ENCODE measurements at places on chromosomes 4 and X. TPM values are rescaled to one million over a fixed set of nuclear protein-coding genes. Genes with fewer than 3 reads are reported as not detected.

- H3K36me3 ChIP-seq = no peaks in the 10 kb centered on the region
- H3K27ac ChIP-seq = no peak overlapping the region
- no peaks in the 10 kb centered on the region for H3K4me1 ChIP-seq
- no peak overlapping the region for H3K4me3 ChIP-seq
- H3K27me3 ChIP-seq = no peaks in the 10 kb centered on the region
Observed at GRCh38 chr4:186172546-186172945, 18.8 kb upstream of the CYP4V2 start.

DNA sequence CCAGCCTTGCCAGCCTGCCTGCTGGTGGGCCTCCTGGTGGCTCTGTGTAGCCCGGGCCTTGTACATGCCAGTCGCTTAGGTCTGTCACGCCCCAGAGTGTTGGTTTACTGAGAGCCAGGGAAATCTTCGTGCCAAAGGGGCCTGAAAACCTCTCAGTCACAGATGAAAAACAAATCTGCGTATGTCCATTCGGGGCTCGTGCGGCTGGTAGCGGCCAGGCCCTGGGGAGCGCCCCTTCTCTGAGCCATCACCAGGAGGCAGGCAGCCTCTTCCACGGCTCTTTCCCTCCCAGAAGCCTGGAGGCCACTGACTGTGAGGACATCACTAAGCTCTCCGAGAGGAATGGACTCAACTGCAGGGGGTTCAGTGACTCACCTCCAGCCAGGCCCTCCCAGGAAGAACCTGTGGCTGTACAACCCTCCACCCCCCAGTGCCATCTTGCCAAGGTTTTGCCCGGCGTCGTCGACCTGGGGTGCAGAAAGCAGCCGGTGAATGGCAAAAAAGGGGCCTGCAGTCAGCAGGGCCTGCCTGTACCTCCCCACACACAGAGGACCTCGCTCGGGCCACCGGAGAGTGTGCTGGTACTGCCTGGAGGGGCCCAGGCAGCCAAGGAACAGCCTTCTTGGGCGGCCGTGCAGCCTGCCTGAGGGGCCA, 162.2 kb downstream of the BCOR start:
- H3K4me3 ChIP-seq = no peak overlapping the region
- no peaks in the 10 kb centered on the region for H3K4me1 ChIP-seq

DNA sequence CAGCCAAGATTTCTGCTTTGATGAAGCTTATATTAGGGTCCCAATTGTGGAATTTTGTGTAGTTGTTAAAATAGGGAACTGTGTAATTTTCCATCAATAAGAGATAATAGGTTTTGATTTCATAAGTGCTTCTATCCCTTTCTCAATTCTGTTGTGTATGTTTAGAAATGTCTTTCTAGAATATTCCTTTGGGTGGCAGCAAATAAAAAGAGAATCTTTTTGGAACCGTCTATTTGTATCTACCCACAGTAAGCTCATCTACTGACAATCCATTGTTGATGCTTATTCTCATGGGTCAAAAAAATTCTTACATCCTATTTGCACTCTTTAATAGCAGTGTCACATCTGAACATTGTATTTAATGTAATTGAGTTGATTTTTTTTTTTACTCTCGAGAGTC, 61.7 kb downstream of the TMA16 start:
- no peak overlapping the region for H3K27ac ChIP-seq
- H3K4me3 ChIP-seq = no peak overlapping the region
- H3K27me3 ChIP-seq = no peaks in the 10 kb centered on the region
- DNase-seq = no peak
- H3K4me1 ChIP-seq = no peaks in the 10 kb centered on the region

GRCh38 chr4:53586121-53586816, 5.0 kb downstream of the LNX1 start:
- no peaks in the 10 kb centered on the region for H3K36me3 ChIP-seq
- no peak overlapping the region for H3K27ac ChIP-seq
- no peaks in the 10 kb centered on the region for H3K27me3 ChIP-seq
- no peak overlapping the region for H3K4me3 ChIP-seq

DNA sequence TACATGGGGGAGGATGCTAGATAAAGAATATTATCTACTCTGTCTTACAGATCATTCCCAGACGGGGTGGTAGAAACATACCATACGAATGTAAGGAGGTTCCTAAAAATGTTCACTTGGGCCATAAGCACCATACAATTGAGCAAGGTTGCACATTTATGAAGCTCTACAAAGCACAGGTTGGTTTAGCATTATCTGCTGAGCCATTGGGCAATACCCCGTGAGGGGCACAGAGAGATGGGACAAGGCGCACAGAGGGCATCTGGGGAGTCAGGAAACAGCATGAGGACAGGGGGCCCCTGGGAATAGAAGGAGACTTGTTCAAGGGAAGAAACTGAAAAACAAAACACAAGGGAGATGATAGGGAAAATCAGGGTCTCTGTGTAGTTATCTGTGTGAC, 305.3 kb downstream of the TRIML1 start:
- H3K4me1 ChIP-seq = no peaks in the 10 kb centered on the region
- DNase-seq = no peak
- H3K36me3 ChIP-seq = no peaks in the 10 kb centered on the region
- H3K4me3 ChIP-seq = no peak overlapping the region

GRCh38 chrX:148417934-148418333, 82.5 kb upstream of the AFF2 start:
- no peaks in the 10 kb centered on the region for H3K27me3 ChIP-seq
- H3K4me1 ChIP-seq = no peaks in the 10 kb centered on the region
- no peaks in the 10 kb centered on the region for H3K36me3 ChIP-seq
- no peak for DNase-seq
- no peak overlapping the region for H3K27ac ChIP-seq

DNA sequence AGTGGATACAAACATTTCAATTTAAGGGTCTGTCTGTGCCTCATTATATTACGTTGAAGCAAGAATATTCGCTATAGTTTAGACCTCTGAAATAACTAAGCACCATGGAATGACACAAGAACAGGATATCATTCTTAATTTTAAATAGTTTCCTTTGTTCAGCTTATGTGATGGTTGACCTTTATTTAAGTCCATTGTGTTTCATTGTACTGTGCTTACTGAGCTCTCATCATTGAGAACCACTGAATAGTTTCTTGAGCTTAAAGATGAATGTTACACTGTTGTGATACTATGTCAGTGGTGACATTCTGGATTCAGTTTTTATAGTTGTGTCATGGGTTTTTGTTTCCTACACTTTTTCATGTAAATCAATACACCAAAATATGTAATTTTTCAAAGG, 239.3 kb downstream of the RPA4 start:
- no peaks in the 10 kb centered on the region for H3K27me3 ChIP-seq
- no peaks in the 10 kb centered on the region for H3K4me1 ChIP-seq
- no peak for DNase-seq
- H3K36me3 ChIP-seq = no peaks in the 10 kb centered on the region

DNA sequence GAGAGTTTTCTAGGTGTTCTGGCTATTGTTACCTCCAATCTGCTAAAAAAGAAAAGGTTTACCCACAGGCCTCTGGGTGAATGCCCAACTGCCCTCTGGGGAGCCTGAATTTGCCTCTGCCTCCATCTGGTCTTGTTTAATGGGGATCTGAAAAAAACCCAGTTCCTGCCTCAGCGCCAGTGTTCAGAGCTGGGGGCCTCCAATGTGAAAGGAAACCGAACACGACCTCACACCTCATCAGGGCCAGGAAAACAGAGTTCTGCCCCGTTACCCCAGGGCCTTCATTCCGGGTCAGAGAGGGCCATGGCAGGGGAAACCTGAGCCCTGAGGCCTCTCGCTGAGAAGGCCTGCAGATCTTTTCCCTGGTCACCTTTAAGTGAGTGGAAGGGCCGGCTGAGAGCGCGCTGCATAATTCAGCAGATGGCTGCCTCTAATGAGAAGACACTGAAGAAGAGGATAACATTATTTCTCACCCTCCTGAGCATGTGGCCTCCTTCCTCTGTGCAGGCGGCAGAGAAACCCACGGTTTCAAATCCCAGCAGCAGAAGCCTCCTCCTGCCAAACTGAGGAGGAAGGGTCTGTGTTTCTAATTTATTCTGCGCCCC, 6.8 kb downstream of the SEPTIN6 start:
- H3K27me3 ChIP-seq = no peaks in the 10 kb centered on the region
- H3K4me1 ChIP-seq = no peaks in the 10 kb centered on the region
- no peaks in the 10 kb centered on the region for H3K36me3 ChIP-seq

DNA sequence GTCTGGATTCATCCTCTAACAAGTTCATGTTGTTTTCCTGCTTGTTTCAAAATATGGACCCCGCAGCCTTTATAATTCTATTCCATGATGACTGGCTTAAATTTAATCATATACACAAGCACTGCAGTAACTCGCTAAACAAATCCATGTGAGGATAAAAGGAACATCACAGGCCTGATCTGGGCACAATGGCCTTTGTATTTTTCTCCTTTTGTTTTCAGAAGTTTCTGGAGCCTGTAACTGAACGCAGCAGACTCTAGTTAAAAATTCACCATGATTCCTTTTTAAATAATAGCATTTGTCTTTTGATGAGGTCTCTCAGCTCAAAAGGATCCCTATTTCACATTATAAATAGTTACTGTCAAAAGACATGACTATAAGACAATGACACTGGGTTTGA, 30.2 kb upstream of the TMEM184C start:
- H3K27ac ChIP-seq = no peak overlapping the region
- H3K27me3 ChIP-seq = no peaks in the 10 kb centered on the region
- no peak for DNase-seq
- H3K4me3 ChIP-seq = no peak overlapping the region
- H3K36me3 ChIP-seq = no peaks in the 10 kb centered on the region

- no peak overlapping the region for H3K27ac ChIP-seq
- no peak for DNase-seq
- H3K4me3 ChIP-seq = no peak overlapping the region
- no peaks in the 10 kb centered on the region for H3K27me3 ChIP-seq
- no peaks in the 10 kb centered on the region for H3K4me1 ChIP-seq
Observed at GRCh38 chr4:158906073-158906472, 137.2 kb downstream of the FNIP2 start.

DNA sequence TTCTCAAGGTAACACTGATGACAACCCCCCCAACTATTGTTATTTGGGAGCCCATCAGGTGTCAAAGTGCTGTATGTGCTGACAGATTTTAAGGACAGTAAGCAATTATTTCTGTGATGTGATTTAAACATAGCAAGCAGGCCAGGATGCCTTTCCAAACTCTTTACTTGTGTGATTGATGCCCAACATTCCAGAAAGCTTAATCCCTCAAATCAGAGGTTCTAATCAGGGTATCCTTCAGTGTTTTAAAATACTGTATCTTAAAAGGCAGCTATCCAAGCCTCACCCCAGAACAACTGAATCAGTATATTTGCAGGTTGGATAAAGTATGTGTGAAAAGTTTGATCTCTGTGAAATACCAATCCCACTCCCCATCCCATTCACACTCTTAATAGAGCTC, 119.7 kb downstream of the GASK1B start:
- H3K4me3 ChIP-seq = no peak overlapping the region
- H3K27ac ChIP-seq = no peak overlapping the region
- H3K36me3 ChIP-seq = no peaks in the 10 kb centered on the region
- no peaks in the 10 kb centered on the region for H3K27me3 ChIP-seq

DNA sequence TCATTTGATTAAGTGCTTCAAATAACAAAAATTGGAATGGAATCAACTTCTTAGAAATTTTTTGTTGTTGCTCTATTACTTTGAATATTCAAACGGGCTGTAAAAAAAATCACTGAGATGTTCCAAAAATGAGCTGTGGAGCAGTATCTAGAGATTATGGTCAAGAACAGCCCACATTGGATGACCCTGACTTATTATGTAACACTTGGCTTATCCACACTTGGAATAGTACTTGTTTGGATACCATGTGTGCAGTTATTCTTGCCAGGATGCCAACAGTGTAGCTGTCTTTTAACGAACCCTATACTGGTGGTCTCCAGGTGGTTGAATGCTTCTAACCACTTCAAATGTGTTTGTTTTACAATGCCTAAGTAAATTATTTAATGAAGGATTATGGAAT, 64.9 kb upstream of the CAMK2D start:
- H3K4me3 ChIP-seq = no peak overlapping the region
- no peak for DNase-seq
- no peak overlapping the region for H3K27ac ChIP-seq

GRCh38 chrX:3757510-3758025, 44.1 kb upstream of the PRKX start:
- H3K27me3 ChIP-seq = no peaks in the 10 kb centered on the region
- H3K27ac ChIP-seq = no peak overlapping the region
- DNase-seq = no peak
- H3K36me3 ChIP-seq = no peaks in the 10 kb centered on the region
- H3K4me1 ChIP-seq = no peaks in the 10 kb centered on the region

DNA sequence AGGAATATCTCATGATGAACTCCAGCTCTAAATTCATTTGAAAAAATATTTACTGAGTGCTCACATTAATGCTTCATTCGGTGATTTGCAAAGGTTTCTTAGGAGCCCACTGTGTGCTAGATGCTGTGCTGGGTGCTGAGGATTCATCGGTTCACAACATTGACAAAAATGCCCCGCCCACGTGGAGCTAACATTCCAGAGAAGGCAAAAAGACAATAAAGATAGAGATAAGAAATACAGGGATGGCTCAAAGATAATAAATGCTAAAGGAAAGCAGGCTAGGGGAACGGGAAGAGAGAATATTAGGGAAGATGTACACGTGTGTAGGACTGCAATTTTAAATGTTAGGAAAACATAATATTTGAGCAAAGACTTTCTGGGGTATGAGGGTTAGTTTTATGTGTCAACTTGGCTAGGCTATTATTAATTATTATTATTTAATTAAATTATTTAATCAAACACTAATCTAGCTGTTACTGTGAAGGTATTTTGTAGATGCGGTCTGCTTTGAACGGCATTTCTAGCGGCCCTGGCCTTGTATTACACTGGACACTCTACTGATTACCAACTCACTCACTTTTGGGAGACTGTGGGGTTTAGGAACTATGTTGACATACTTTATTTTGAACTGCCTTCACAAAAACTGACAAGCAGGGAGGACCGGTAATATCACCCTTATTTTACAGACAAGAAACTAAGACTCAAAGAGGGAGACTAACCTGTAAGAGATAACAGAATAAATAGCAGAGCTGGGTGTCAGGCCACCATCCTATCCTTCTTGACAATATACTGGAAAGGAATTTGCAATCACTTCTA, 61.9 kb upstream of the IRF2 start:
- H3K4me1 ChIP-seq = peaks cover 13% of the 10 kb centered on the region
- no peaks in the 10 kb centered on the region for H3K27me3 ChIP-seq
- H3K36me3 ChIP-seq = no peaks in the 10 kb centered on the region
- no peak for DNase-seq
- peak overlapping the region; percentile 53 for H3K4me3 ChIP-seq

TLR10 gene
- total RNA-seq = not detected

SHISA3 gene
- total RNA-seq = 0.30 TPM

STATH gene
- not detected for total RNA-seq

ASB12 gene
- 0.53 TPM for total RNA-seq
